ENCODE measurements at places on chromosomes 12 and 14.

DNA sequence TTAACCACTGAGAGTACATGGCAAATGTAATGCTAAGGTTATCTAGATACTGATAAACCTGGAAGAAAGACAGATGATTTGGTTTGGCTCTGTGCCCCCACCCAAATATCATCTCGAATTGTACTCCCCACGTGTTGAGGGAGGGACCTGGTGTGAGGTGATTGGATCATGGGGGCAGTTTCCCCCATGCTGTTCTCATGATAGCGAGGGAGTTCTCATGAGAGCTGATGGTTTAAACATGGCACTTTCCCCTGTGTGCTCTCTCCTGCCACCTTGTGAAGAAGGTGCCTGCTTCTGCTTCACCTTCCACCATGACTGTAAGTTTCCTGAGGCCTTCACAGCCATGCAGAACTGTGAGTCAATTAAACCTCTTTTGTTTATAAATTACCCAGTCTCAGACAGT is 14.2 kb downstream of the NOXRED1 start:
- DNase-seq = no peak

GRCh38 chr12:5965950-5966383 is 20.9 kb upstream of the ANO2 start:
- DNase-seq = peak; percentile 46

GRCh38 chr12:46509135-46509534 is 136.6 kb upstream of the SLC38A2 start:
- no peak for DNase-seq

- no peak for DNase-seq
Observed at GRCh38 chr14:50362764-50363713, 33.6 kb downstream of the CDKL1 start.

DNA sequence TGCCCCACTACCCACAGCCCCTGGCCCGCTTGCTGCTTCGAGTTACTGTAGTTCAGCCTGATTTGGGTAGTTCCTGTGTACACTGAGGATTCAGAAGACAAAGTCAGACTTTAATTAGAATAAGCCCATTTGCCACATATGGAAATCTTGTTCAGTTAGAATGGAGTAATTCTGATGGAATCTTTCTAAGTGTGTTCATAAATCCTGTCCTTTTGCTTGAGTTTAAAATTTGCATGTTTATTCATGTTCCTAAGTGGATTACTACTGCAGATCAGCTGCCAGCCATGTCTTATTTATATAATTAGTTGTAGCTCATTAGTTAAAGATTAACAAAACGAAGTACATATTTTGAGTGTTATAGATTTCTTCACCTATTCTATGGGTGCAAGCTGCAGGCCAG is 504.5 kb downstream of the PCNX1 start:
- DNase-seq = no peak

DNA sequence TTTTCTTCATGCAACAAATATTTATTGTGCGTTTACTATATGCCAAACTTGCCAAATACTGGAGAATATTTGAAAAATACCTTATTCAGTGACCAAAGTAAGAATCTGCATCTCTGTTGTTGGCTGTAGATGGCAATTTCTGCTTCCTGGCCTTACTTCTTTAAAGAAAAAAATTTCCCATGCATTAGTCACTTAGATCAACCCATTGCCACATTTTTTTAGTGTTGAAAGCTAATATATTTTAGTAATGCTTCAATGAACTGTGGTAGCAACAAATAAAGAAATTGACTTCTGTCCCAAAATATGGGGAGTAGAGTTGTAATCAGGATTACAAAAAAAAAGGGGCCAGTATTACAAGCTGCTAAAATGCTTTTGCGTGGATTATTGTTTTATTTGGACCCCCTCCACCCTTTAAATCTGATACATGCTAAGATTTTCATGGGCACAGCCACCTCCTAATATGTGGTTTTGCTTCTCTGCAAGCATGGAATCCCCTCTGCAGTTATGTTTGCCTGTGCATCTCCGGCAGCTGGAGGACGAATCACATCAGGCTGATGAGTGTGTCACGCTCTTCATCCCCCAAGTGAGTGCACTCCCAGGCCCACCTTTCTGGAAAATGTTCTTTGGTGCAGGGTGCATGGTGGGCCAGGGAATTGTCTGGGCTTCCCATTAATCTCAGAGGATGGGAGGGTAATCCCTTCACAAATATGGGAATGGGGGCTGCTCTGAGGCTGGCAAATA is 38.1 kb upstream of the PTCSC3 start:
- no peak for DNase-seq

DNA sequence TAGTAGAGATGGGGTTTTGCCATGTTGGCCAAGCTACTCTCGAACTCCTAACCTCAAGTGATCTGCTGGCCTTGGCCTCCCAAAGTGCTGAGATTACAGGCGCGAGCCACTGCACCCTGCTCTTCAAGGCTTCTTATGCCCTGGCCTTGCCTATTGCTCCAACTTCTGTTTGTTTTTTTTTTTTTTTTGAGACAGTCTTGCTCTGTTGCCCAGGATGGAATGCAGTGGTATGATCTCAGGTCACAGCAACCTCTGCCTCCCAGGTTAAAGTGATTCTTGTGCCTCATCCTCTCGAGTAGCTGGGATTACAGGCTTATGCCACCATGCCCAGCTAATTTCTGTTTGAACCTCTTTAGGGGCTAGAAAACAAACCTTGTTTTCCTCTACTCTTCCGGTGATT is 6.0 kb upstream of the ABCD4 start:
- no peak for DNase-seq

DNA sequence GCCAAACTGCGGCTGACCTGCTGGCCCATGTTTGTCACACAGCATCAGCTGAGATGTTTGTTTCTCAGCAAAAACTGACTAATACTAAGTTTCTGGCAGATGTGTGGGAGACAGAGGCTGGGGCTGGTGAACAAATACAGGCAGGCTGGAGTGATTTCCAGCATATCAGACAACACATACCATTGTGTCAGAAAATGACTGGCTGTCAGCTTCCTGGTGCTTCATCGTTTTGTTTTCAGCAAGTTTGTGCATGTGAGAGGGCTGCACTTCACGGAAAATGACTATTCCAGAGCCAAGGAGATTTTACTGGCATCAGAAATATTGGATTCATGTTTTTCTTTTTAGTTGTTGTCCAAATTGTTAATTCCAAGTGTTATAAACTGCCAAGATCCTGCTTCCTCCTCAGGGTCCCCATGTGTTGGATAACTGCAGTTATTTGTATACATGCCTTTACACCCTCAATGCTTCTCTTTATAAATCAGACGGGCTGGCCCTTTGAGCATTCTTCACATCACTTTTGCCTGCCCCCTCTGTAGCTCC is 145.7 kb downstream of the GALC start:
- DNase-seq = no peak

DNA sequence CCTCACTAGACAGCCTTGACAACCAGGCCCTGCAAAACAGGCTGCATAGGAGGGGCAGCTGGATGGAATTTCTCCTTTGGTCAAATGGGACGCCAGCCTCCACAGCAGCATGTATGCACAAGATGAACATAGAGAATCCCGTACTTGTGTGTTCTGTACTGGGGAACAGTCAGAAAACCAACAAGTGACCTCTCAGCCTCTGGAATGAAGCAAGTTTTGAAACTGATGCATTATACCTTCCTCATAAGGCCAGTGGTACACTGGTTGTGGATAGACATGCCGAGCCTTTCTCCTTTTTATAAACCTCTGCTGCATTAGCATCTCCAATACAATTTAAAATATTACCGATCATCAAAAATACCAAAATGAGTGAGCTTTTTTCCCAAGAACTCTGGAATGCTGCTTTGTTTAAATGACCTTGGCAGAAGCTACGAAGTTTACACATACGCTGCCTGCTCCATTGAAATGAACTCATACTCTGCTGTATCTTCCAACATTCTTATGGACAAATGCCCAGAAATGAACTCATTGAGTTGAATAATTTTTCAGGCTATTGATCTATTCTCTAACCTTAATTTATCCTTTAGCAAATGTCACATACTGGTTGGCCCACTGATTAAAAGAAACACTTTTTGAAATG is 47.6 kb upstream of the FERMT2 start:
- peak; percentile 80 for DNase-seq

DNA sequence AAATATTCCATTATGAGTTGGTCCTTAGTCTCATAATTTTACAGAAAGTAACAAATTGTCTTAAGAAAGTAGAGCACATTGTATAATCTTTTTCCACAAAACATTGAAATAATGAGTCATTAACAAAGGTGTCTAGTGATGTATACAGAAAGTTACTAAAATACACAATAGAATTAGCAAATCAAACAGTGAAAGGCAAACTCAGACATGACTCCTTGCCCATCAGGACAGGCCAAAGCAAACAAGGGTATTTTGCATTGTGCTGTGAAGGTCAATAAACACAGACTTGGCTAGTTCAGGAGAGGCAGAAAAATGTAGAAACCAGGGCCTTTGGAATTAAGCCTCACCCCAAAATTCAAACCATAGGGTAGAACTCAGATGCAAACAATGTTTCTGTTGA is 37.3 kb downstream of the SIX4 start:
- no peak for DNase-seq

GRCh38 chr12:89993632-89994031 is 285.0 kb upstream of the ATP2B1 start:
- no peak for DNase-seq

DNA sequence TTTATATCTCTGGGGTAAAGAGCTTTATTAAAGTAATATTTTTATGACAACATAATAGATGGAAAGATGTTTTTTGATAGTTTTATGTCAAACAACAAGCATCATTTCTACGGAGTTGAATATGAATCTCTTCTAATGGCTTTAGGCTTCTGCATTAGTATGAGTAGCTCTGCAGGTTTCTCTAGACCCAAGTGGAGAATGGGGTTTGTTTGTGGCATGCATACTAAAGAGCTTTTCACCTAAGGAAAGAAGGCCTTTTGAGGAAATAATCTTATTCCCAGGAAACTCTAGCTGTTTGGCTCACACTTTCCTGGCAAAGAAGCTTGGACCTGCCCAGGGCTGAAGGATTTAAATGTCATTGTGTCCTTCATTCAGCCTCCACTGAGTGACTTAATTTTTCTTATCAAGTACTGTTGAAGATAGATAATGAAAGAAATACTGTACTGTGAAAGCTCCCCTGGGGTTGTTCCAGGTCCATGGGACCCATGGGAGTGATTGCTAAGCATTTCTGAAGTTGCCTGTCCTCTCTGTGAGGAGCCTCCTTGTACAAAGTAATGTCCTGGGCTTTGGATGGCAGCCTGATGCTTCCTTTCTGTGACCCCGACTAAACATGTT is 469.3 kb downstream of the LRIG3 start:
- DNase-seq = no peak

DNA sequence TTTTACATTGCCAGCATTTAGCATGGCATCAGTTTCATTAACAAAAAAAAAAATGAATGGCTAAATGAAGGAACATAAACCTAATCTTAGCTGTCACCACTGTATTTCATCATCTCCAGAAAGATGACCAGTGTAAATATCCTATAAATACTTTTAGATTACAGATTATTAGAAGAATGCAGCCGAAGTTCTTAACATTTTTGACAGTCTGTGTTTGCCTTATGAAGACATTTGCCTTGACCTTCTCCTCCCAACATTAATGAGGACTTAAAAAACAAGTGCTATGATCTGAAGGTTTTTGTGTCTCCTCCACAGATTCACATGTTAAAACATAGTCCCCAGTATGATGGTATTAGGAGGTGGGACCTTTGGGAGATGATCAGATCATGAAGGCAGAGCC is 253.0 kb downstream of the SNAPC1 start:
- DNase-seq = no peak

GRCh38 chr12:90303771-90304170 is 595.1 kb upstream of the ATP2B1 start:
- no peak for DNase-seq

GRCh38 chr12:122043476-122043875 is 21.8 kb downstream of the BCL7A start:
- no peak for DNase-seq

DNA sequence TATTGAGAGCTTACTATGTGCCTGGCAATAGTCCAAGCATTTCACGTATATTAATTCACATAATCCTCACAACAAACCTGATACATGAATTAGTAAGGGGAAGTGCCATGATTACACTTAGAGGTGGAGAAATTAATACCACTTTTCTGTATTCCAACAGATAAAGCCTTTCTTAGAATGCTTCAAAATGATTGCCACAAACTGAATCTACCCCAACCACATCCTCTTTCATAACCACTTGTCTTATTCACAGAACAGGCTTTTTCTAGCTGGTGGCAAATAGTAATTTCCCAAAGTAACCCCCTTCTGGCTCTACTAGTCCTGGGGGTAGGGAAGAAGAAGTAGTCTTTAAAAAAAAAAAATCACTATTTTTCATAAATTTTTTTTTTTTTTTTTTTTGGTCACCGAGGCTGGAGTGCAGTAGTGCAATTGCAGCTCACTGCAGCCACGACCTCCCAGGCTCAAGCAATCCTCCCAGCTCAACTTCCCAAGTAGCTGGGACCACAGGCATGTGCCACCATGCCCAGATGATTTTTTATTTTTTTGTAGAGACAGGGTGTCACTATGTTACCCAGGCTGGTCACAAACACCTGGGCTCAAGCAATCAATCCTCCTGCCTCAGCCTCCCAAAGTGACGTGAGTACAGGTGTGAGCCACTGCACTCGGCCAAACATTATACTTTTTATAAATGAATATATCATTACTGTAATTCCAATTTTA is 59.0 kb upstream of the ARID2 start:
- no peak for DNase-seq

DNA sequence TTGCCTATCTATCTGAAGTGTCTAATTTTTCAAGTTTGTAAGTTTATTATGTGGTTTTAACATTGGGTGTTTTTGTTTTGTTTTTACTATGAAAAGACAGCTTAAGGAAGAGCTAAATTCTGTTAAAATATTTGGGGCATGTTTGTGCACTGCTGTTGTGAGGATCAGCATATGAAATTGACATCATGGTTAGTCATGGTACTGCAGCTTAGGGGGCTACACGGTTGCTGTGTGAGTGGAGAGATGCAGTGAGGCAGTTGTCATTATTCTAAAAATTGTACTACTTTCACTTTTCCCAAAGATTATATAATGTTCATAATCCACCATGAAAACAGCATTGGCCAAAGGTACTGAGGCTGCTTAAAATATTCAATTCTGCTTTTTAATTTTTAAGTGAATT is 49.0 kb downstream of the ZC3H14 start:
- DNase-seq = no peak

- DNase-seq = no peak
Observed at GRCh38 chr12:115752156-115752555, 525.3 kb downstream of the MED13L start.

- DNase-seq = no peak
Observed at GRCh38 chr14:32074887-32075572, 2.1 kb upstream of the ARHGAP5 start.

Data from left lung (tissue), 14 donors.